ENCODE measurements at places on chromosomes 3 and 15.

DNA sequence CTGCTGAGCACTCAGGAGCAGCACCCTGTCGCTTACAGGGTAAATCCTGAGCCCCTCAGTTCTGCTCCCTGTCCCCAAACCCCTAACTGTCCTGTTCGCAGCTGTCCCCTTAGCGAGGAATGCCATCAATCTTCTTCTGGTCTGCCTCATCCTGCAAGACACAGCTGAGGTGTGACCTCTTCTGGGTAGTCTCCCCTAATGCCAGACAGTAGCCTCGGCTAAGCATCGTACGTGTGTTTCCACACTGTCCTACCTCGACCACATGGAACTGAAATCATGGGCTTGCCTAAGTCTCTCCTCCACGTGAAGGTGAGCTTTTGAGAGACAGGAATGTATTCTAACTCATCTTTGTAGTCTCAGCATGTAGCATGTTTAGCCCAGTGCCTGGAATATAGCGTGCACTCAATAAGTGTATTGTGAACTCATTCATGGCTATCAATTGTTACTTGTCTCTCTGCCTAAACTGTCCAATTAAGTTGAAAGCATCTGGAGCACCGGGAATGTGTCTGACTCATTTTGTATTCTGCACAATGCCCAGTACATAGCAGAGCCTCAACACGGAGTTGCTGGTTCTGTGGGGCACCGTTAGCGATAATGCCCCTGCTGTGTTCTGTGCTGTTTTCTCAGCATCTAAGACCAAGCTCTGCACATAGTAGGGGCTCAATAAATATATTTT, 90.2 kb downstream of the HES1 start:
- DNase-seq = no peak

GRCh38 chr15:71357321-71357732, 242.1 kb downstream of the THSD4 start:
- no peak for DNase-seq

- DNase-seq = peak; percentile 51
Measured at GRCh38 chr15:98658831-98659699, 10.7 kb downstream of the IGF1R start.

DNA sequence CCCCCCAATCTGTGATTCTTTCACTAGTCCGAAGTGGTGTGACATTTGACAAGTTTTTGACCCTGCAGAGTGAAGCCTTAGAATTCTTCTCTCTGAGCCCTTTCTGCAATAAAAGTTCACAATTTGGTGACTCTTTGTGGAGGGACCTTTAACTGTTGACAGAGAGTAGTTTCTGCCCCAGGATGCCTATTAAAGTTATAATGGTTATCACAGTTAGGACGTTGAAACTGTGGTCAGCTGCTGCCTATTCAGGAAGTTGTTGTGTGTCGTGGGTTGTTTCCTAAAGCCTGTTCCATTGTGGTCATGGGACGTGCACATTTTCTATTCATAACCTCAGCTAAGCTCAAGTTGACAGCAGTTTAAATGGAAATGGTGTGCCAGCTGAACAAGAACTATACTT, 274.5 kb downstream of the NEK10 start:
- no peak for DNase-seq

- DNase-seq = no peak
Measured at GRCh38 chr3:196774191-196774820, 34.6 kb downstream of the PAK2 start.

DNA sequence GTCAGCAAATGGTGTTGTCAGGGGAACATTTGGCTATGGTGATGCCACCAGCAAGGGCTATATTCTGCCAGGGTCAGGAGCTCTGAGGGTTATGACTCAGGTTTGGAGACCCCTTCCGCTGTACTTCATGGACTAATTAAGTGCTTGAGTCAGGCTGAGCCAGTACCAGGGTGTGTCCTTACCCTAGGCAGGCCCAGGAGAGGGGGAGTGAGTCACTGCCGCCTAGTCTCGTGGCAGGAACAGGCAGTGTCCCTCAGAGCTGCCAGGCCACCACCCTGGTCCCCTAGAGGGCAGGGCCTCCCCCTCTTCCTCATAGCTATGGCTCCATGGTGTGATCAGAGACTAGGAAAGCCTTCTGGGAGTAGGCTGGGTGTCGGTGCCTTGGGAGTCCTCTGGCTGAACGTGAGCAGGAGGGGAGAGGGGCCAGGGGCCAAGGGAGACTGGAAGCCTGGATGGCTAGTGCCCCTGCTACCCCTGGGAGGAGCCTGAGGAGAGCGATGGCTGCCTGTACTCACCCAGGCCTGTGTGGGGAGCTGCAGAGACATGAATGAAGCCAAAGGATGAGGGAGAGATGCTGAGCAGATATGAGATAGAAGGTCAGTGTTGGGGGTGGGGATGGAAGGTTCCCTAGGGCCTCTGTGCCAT, 10.6 kb downstream of the MAPKAPK3 start:
- DNase-seq = no peak

- no peak for DNase-seq
Measured at GRCh38 chr3:191592105-191592504, 131.1 kb downstream of the PYDC2 start.

DNA sequence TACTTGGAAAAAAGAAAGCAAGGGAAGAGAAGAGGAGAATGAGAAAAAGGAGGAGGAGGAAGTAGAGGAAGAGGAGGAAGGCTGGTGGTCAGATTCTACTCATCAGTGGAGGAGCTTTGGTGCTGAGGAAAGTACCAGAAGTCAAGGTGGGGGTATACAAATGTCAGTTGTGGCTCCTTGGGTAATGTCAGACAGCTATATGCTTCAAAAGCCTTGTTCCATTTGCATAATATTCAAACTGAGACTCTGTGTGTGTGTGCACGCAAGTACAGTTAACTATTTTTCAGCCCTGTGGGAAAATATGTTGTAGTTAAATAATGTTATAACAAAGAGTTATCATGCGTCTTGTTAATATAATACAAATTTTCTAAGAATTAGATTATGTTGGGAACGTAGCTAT, 609.7 kb downstream of the PDCD6IP start:
- DNase-seq = no peak

DNA sequence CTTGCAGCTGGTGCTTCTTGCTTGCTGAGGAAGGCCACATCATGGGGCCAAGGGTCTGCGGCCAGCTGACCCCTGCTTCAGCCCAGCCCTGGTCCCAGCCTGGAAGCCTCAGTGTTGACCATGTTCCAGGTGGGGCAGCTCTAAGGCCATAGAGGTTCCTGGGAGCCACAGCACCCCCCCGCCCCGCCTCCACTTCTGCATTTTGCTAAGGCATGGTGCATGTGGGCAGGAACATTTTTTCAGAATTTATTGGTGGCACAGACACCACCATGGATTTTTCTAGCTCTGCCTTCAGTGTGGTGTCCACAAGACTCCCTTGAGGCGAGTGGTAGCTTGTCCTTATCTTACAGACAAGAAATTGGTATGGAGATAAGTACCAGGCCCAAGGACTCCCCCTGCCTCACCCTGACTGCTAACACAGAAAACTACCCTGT, 1.9 kb upstream of the CHST14 start:
- no peak for DNase-seq

DNA sequence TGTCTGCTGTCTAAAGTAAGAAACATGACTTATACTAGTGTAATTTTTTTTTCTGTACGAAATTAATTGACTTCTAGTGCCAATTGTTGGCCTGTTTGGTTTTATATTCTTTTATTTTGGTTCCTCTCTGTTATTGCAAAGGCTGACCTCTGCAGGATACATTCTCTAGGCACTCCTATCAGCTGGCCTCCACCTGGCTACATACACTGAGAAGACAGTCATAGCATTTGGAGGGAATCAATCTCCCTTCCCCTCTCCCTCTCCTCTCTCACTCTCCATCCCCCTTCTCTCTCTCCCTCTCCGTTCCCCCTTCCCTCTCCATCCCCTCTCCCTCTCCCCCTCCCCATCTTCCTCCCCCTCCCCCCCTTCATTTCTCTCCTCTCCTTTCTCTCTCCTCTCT, 116.7 kb downstream of the MCTP2 start:
- DNase-seq = no peak

GRCh38 chr3:31724651-31725050, 191.9 kb downstream of the STT3B start:
- DNase-seq = no peak

DNA sequence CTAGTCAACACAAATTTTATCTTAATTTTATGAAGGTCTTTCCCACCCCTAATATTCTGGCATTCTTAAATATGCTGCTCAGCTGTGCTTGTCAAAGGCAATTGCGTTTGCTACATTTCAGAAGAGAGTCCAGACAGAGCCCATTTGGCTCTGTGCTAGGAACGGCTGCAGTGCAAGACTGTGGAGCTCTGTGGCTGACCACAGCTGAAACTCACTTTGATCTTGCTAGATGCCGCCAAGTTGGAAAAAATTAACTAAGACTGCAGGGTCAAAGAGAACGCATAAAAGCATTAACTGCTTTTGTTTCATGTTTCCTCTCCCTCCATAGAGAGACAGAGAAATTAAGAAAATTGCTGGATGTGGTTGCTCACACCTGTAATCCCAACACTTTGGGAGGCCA, 7.6 kb upstream of the PPP1R2 start:
- DNase-seq = no peak

DNA sequence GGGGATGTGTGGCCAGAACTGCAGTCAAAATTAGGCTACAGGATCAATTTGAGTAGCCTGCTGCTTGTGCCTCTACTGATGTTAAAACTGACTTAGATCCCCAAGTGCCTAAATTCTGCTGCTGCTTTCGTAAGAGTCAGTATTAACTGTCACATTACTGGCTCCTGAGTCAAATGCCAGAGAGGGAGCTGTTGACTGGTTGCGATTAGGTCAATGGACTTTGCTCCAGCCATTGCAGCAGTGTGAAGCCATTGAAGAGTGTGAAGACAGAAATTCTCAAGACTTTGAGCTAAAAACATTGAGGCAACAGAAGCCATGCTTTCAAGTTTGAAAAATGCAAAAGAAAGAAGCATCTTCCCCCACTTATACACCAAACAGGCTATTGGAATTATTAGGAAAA, 151.1 kb upstream of the MITF start:
- no peak for DNase-seq

DNA sequence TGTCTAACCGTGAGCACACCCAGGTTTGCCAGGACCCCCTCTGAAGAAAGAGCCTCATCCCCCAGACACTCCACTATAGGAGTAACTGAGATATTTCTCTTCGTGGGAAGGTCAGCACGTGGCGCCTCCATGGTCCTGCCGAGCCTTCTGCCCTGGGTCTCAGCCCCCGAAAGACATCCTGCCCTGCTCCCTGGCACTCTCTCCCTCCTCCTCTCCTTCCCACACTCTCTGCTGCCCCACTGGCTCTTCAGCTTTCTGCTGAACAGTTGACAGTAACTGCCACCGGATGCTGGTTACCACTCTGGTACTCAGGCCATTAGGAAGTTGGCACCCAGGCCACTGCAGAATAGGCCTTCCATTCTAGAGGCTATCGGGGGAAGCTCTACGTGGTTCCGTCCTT, 185.2 kb downstream of the UACA start:
- no peak for DNase-seq

DNA sequence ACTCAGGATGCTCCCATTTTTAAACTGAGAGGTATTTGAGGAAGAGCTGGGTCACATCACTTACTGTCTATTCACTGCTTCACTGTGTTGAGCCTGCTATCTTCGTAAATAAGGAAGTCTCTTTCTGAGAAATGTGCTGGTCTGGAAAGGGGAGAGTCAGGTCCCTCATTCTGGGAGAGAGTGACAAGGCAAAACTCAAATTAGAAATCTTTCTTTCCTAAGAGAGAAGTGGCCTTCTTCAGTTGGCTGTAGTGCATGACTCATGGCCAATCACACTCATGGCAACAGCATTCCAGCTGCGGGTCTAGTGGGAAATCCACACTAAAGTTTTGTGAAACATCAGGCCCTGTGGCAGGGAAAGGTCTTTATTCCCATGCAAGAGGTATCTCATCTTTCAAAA, 11.5 kb upstream of the TIMP4 start:
- no peak for DNase-seq

DNA sequence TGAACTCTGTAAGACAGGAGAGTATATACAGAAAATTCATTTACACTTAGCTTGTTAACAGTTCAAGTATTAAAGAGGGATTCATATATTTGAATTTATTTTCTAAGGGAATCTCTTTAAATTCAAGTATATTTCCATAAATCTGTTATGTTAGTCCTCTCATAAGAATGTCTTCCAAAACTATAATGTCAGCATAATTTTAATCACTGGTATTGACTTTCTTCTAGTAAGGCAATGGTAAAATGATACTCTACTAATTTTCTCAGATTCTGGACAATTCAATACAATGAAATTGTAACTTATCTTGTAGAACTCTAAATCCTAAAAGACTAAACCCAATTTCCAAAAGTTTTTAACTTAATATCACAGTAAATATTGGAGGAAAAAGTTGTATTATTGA, 66.3 kb upstream of the EPHA6 start:
- no peak for DNase-seq

DNA sequence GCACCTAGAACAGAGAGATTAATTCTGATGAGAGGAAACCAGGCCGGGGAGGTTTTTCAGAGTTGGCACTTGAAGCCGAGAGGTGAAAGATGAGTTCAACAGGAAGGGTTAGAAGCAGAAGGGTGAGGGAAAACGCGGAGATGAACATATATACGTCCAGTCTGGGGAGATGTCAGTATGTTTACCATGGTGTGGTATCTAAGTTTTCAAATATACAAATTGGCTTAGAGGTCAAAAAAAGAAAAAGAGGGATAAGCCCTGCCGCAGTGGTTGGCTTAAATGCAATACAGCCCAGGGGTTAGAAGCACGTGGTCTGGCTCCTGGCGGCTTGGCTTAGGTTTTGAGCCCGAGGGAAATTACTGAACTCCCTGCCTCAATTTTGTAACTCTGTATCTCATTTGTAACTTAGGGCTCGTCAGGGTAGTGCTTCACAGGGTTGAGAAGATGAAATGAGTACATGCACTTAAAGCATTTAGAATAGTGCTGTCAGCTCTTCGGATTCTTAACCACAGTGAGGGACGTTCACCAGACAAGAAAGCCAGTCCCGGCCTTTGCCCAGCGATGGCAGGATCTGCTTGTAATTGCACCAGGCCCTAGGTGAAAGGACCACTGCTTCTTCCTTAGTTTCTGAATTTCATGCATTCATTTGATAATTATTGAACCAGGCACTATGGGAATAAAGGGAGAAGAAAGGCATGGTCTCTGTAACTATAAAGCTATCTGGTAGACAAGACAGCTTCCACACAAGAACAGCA, 6.4 kb downstream of the HES1 start:
- DNase-seq = no peak

DNA sequence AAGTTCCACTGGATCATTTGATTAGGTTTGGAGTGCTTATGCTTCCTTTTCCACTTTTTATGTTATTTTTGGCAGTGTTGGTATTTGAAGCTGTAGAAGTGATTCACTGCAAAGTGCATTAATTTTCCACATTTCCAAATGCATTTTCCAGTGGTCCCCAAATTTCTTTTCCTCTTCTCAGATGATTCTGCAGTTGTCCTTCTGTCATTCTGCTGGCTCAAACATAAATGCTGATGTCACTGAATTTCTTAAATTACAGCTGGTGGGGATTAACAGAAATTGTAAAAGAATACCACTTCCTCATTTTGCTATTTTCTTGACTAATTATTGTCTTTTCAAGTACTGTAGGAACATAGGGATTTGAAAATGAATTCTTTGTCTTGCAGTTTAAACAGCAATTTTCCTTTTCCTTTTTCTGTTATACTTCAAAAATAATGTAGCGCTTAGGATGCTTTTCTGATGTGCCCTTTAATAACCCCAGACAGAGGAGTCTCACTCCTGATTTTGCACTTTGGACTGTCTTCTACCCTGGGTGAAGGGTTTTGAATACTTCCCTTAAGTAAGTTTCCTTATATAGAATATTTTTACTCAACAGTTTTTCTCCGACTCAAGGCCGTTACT, 25.0 kb downstream of the MITF start:
- DNase-seq = no peak

Measured in CD4-positive, alpha-beta T cell treated with Interleukin-17A for 4 hours (primary cell).